MG63 (cell line): ENCODE measurements at places on chromosomes 16 and 17.

DNA sequence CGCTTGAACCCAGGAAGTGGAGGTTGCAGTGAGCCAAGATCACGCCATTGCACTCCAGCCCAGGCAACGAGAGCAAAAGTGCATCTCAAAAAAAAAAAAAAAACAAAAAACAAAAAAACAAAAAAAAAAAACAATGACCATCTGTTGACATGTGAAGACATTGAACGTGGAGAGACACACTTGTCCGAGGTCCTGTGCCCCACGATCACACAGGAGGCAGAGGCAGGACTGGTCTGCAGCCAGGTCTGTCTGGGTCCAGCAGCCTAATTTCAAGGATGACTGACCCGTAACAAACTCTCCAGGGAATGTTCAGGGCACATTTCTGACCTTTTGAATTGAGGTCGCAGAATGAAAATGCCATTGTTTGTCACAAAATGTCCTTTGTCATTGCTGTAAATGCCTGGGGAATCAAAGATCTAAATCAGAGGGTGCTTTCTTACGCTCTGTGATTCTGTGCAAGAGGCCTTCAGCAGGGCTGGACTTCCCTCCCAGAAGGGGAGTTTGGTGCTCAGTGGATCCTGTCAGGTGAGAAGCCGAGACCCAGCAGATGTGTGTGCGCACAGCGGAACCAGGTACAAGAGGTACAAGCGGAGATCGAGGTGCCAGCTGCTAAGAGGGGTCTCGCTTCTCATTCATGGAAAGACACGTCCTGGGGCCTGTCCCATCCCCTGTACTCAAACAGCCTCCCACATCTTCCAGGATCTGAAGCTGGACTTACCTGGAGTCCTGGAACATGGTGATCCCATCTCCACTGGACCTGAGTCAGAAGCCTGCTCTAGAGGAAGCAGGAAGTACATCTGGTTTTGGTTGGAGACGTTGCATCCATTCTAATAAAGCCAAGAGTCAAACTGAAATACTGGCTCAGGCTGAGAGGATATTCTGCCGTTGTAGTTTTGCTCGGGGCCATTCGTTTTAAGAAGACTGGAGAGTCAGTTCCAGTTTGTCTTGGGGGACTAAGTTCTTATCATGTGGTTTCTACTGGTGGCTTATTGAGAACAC is 95.8 kb downstream of the IRF8 start:
- DNase-seq = no peak

- no peak for DNase-seq
These were observed 33.1 kb downstream of the PIPOX start for GRCh38 chr17:29076087-29076486.

DNA sequence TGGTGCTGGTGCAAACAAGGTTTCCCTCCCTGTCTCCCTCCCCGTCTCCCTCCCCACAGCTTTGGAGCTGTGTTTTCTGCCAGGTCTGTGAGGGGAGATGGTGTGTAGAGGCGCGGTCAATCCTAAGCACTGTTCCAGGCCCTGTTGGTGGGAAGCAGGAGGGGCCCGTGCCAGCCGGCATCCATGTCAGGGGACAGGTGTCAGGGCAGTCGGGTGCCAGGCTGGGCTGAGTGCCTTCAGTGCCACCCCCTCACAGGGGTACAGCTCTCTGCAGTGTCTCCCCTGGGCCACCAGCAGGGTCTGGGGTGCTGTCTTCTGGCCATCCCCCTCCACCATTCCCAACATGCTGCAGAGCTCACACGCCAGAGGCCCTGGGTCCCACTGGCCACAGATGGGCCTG is 73.6 kb downstream of the KLHDC4 start:
- no peak for DNase-seq

DNA sequence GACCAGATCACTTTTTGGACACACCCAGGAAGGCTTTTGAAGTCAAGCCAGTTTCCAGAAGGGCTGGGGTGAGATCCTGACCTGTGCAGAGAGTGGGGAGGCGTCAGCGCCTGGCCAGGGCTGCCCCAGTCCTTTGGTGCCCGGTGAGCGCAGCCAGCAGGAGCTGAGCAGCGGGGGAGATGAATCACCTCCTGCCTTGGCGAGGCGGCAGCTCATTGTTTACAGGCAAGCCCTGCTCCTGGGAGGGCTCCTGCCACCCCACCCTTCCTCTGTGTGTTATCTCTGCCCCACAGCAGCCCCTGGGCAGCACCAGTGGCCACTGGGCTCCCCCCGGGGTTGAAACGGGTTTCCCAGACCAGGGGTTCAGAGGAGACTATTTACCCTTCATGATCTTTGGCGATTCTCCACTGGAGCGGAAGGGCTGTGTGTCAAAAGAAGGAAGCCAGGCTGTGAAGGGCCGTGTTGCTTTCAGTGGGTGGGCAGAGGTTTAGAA is 14.1 kb upstream of the ITGB4 start:
- peak; percentile 95 for DNase-seq

GRCh38 chr16:47371271-47372014 is 89.4 kb downstream of the ITFG1 start:
- DNase-seq = no peak

DNA sequence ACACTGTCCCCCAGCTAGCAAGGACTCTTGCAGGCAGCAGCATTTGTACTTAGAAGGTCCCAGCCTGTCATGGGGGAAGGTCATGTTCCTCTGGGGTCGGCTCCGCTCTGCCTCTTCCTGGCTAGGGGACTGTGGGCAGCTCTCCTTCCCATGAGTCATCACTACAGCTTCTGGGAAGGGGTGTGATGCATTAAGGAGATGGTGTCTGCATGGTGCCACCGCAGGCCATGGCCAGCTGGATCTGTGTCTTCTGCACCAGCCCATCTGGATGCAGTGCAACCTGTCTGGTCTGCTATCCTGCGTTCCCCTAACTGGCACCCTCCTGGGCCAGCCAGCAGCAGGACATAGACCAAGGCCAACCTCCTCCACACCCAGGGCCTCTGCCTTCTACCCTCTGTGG is 6.3 kb downstream of the STARD3 start:
- DNase-seq = peak; percentile 58

- DNase-seq = no peak
These were observed 265.9 kb downstream of the SOX9 start for GRCh38 chr17:72386619-72387237.

DNA sequence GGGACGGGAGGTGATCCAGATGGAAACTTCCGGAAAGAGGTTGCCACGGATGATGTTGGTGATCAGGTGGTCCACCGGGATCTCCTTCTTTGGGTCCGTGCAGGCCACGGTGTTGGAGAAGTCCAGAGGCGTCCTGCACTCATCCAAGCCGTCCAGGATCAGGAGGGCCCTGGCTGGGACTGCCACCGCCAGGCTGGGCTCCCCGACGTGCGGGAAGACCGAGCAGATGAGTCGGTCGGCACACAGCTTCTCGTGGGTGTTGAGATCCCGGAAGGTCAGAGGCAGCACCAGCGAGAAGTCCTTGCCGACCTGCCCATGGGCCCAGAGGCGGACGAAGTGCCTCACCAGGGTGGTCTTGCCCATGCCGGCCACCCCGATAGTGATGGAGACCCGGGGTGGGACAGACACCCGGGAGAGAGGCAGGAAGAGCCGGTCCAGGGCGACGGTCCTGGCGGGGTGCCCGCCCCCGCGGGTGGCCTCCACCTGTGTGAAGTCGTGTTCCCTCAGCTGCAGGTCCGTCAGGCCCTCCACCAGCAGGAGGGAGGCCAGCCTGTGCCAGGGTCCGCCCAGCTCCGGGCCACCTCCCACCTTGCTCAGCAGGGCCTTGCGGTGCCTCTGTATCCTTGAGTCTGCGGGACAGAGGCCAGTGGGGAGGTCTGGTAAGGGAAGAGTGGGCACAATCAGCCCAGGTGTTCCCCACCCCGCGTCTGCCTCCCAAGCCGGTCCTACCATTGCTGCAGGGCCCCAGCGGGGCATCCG is 12.9 kb downstream of the NLRC3 start:
- DNase-seq = no peak

- no peak for DNase-seq
These were observed 376 bp upstream of the STAC2 start for GRCh38 chr17:39225959-39226683.

DNA sequence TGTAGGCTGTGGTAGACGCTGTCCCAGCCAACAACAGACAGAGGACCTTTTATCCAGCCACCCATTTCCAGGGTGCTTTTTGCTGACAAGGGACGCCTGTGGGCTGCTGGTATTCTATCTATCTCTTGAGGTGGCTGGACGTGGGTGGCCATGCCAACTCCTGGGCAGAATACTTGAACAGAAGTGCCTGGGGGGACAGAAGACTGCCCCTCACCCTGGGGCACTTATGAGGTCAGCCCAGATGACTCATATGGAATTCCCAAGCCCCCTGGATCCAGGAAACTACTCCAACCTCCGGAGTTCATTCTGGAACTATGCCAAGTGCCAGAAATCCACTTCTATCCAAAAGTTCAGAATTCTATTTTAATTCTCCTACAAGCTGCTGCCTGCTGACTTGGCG is 61.3 kb downstream of the CDRT4 start:
- no peak for DNase-seq

GRCh38 chr17:59124665-59125064 is 18.0 kb upstream of the TRIM37 start:
- DNase-seq = no peak

DNA sequence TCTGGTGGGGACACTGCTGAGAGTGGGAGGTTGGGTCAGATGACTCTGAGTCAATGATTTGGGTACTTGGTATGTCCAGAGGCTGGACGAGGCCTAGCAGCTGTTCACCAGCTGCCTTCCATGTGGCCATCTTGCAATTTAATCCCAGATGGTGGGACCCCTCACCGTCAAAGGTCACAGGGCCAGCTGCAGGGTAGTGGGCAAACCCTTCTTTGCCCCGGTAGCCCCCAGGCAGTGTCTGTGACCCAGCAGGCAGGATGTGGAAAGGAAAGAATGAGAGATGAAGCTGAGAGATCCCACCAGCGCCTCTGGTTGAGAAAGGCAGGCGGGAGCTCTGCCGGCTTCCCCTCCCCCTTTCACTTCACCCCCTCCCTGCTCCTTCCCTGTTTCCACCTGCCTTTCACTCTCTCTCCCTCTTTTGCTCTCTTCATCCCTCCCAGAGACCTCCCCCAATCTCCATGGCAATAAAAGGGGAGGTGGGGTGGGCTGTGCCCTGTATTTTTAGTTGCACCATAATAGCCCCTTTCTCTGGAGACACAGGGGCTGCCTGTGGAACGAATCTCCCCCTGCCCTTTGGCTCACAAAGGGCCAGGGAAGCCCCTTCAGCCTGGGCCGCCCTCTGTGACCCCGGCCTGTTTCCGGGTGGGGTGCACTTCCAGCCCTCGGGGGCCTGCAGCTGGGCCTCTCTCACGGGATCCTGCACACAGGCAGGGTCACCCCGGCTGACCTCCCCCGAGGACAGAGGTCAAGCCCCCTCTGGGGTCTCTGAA is 20.2 kb downstream of the CDK5RAP3 start:
- DNase-seq = no peak

- no peak for DNase-seq
These were observed 55.4 kb downstream of the TNRC6C start for GRCh38 chr17:78013683-78014467.

- peak; percentile 41 for DNase-seq
These were observed 15.6 kb upstream of the TMEM98 start for GRCh38 chr17:32912218-32912897.

- DNase-seq = no peak
These were observed 144.3 kb downstream of the MSI2 start for GRCh38 chr17:57400648-57401047.

- DNase-seq = no peak
These were observed 6.6 kb upstream of the RHOT2 start for GRCh38 chr16:661184-661821.

DNA sequence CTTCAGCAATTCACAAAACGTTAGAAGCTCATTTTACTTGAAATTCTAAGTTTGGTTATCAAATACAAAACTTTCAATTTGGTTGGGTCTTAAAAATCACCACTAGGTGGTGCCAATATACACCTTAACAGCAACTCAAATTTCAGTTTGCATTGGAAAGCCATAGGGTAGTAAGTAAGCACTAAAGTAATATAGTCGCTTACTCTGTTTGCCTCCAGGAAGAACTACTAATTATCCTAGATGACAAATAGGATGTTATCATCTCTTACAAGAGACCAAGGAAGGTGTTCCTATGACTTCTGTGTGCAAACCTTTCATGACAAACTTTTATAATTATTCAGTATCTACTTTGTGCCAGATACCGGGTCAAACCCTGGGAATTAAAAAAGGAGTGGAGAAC is 93.3 kb downstream of the MYO1D start:
- DNase-seq = no peak

- DNase-seq = peak; percentile 99
These were observed 20.5 kb downstream of the CDC42EP4 start for GRCh38 chr17:73291260-73291801.

- DNase-seq = no peak
These were observed 118.3 kb downstream of the RAB11FIP4 start for GRCh38 chr17:31509805-31510177.

DNA sequence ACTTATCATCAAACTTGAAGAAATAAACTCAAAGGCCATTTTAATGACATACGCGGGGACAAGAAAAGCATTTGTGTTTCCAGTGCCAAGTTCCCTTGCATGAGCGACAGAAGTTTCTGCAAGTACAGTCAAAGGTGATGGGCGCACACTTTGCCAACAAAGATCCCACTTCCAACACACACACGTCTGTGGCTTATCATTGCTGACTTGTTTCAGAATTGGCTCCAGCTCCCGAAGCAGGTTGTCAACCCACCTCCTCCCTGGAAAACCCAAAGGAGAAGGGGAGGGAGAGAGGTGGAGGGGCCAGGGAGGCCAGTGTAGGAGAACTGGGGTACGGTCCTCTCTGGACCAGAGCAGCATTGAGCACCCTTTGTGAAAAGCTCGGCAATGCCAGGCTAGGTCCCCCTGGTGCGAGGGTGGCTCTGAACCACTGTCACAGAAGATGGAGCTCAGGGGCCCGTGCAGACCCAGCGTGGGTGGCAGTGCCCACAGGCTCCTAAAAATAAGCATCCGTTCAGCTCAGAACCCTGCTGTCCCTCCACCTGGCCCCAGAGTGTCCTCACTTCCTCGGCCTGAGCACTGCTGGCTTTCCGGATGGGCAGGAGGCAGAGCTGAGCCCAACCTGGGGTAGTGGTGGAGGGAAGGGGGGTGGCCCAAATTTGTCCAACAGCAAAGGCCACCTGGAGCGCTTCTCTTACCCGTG is 33.2 kb downstream of the RBFOX3 start:
- no peak for DNase-seq

DNA sequence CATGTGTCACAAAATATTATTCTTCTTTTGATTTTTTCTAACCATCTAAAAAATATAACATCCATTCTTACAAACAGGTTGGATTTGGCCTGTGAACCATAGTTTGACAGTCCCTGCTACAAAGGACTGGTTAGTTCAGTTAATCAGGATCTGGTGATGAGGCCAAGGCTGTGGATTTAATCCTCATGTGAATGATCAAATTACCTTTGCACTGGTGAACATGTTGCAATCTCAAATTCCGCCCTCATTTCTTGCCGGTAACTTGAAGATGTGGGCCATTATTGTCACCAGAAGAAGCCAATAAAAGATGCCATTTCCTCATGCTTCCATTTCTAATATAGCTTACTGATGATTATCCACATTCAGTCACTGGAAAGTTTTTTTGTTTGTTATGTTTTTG is 35.3 kb upstream of the YPEL2 start:
- no peak for DNase-seq

DNA sequence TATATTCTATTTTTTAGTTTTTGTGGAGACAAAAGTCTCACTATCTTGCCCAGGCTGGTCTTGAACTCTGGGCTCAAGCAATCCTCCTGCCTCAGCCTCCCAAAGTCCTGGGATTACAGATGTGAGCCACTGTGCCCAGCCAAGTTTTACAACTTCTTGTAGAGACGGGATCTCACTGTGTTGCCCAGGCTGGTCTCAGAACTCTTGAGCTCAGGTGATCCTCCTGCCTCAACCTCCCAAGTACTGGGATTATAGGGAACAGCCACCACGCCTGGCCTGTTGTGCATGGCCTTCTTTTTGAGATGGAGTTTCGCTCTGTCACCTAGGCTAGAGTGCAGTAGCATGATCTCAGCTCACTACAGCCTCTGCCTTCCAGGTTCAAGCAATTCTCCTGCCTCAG is 6.2 kb upstream of the CENPT start:
- DNase-seq = no peak
